ENCODE measurements at places on chromosomes 4 and X.
A peak's percentile ranks its signal among the peaks of the same experiment; 100 is the strongest.

GRCh38 chr4:184282251-184282713, 64.6 kb upstream of the ENPP6 start:
- DNase-seq, result peak; percentile 88

DNA sequence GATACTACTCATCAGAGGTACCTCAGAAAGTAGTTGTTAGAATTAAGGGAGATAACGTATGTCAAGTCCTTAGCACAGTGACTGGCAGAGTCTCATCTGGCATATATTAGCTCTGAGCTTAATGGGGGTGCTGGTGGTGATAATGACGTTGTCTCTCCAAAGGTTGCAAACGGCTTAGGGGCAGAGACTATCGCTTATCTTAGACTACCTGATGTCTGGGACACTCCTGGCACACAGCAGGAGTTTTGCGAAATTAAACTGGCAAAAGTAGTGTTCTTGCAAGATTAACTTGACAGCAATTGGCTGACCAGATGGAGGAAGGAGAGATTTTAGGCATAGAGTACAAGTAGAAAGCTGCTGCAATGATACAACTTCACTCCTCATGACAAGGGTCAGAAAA, 300.1 kb upstream of the FTHL17 start:
- DNase-seq, result no peak

GRCh38 chr4:128684016-128684415, 125.5 kb upstream of the JADE1 start:
- DNase-seq, result no peak

GRCh38 chr4:168664242-168664891, 167.5 kb downstream of the PALLD start:
- no peak for DNase-seq

DNA sequence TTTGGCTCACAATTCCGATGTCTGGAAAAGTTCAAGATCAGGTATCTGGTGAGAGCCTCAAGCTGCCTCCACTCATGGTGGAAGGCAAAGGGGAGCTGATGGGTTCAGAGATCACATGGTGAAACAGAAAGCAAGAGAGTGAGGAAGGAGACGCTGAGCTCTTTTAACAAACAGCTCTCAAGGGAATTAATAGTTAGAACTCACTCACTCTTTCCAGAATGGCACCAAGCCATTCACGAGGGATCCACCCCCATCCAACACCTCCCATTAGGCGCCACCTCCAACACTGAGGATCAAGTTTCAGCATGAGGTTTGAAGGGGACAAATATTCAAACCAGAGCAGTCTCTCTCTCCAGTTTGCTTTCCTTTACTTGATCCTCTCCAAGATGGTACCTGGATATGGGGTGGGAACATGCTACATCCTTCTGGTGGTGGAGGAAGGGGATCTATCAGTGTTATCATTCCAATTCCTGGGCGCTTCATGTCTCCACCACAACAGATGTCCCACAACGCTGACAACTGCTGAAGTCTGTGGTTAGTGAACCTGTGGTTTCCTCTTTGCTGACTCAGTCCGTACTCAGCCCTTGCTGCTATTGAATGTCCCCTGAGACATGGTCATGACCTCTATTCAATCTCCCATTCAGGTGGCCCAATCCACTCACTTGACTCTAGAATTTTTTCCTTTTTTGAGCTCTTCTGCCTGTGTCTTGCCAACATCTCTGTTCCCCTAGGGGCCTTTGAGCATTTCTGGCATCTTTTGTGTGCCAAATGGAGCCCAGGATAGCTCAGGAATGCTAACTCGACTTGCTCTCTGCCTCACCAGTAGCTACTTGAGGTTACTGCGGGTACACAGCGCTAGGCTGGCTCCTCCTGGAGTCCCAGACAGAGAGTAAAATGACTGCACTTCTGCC, 395.2 kb downstream of the MID1IP1 start:
- DNase-seq, result peak; percentile 82

GRCh38 chrX:110402091-110402849, 43.6 kb downstream of the RTL9 start:
- no peak for DNase-seq

DNA sequence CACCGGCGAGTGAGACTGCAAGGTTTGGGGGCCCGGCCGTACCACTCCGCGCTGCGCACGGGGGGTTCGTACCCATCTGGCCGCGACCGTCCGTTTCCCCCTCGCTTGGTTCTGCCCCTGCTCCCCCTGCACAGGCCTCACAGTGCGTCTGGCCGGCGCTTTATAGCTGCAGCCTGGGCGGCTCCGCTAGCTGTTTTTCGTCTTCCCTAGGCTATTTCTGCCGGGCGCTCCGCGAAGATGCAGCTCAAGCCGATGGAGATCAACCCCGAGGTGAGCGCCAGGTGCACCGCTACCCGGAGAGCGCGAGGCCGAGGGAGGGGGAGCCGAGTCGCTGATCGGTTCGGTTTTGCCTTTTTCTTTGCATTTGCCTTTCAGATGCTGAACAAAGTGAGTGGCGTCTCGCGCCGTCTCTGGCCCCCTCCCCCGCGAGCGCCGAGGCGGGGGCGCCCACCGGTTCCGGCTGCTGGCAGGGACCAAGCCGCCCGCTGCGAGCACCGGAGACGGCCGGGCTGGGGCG, at the start of gene UCHL1:
Gene UCHL1, plus strand, starts transcription at position 189 of the 517 bp plus-strand sequence. Its CDS starts 49 bp downstream, at position 238.
- DNase-seq, result no peak

Data from activated CD8-positive, alpha-beta memory T cell treated with anti-CD3 and anti-CD28 coated beads, Interleukin-2, amount 10 ng/mL, durations not matched to agents 7 days and 5 days (primary cell).